ENCODE measurements at places on chromosomes 7 and 10. TPM values are rescaled to one million over a fixed set of nuclear protein-coding genes. Genes with fewer than 3 reads are reported as not detected.

DNA sequence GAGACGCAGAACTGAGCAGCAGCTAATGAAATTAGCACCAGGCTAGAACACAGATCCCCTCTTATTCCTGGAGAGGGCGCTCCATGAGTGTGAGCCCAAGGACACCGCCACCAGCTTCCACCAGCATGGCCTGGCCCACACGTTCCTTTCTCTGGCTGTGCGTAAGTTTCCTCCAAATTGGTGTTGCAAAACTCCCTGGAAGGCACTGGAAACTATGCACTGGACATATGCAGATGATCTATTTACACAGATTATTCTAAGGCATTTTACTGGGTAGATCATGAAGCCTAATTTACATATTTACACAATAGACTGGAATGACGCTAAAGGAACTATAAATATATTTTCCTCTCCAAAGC is 455.6 kb upstream of the FOXK1 start:
- ATAC-seq, result no peak

DNA sequence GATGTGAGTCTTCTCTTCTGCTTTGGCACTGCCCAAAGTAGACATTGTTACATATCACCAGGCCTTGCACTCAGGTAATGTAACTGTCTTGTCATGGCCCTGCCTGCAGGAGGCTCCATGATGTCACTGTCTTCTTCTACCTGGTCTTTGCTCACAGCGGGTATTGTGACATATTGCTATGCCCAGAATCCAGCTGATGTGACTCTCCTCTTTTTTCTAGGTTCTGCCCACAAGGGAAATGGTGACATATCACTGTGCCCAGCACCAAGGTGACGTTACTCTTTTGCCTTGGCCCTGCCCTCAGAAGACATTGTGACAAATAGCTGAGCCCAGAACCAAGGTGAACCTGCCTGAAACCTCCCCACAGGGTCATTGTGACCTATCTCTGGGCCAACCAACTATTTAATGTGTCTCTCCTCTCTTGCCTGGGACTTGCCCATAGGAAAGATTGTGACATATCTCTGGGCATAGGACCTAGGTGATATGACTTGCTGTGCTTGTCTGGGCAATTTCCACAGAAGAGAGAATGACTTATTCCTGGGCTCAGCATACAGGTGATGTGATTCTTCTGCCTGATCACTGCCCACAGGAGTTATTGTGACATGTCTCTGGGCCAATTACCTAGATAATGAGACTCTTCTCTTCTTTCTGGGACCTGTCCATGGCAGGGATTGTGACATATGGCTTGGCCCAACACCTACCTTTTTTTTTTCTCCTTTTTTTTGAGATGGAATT is 26.5 kb upstream of the ZNF107 start:
- ATAC-seq, result peak; percentile 62

DNA sequence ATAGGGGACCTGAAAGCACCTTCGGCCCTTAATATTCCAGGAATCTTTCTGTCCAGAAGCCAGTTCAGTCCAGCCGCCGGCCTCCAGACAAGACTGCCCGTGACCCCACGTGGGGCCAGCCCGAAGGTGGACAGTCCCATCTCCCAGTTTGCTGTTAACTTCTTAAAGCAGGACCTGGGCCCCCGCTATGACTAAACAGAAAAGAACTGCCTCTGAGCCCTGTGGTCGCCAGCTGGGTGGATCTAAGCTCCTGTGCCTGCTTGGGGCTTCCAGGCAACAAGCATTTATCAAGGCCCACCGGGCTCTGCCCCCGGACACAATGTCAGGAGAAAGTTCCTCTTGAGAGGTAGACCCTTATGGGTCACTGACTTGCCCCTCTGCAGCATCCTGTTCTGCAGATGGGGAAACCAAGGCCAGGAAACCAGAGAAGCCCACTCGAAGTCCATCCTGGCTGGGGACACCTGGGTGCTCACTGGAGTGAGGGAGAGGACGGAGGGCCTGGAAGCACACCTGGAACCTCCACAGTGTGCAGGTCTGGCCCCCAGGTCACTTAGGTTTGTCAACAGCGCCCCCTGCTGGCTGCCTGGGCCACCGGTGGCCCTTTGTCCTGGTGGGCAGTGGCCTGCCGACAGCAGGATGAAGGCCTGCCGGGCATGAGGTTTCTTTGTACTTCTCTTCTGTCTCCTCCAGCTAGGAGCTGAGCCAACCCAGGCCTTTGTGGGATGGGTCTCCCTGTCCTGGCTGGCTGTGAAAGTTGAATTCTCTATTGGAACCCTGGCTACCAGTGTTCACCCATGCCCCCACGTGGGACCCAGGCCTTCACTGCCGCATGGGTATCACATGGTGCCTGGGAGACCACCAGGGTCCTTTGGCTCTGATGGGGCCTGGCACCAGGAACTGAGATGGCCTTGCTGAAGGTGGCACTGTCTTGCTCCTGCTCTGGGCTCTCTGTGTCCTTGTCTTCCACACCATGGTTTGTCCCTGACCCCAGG is 128.0 kb downstream of the ZMIZ1 start:
- peak; percentile 33 for ATAC-seq

DNA sequence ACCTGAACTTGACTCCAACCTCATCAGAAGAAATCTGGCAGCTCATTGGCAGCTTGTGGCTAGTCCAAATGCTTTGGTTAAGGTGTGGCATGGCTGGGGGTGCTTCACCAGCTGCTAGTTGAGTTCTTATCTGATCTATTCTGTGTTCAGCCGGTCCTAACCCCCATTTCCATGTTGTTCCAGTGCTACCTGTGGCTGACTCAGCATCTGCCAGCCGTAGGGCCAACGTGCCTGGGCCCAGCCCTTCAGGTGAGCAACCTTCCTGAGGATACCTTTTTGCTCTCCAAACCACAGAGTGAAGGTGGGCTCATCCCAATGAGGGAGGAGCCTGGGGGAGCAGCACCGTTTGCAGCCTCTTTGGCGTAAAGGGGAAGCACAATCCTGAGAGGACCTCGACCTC is 46.8 kb upstream of the C10orf120 start:
- ATAC-seq, result no peak

DNA sequence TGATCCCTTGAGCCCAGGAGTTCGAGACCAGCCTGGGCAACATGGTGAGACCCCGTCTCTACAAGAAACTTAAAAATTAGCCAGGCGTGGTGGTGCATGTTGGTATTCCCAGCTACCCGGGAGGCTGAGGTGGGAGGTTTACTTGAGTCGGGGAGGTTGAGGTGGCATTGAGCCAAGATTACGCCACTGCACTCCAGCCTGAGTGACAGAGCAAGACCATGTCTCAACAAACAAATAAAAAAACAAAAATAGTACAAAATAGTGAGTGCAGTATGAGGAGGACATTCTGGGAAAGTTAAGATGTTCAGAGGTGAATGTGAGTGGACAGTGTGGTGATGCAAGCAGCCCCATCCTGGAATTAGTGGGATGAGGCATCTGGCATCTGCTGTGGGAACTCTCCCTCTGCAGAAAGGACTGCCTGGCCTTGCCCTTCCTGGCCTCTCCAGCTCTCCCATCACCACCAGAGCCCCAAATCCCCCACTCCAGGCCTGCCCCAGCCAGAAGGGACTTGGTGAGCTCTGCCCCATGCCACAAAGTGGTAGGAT is 96.6 kb upstream of the PARD3 start:
- ATAC-seq, result no peak

- no peak for ATAC-seq
These were observed 36.3 kb upstream of the ANTXRL start for GRCh38 chr10:46250481-46250880.

Gene ASZ1
- not detected for total RNA-seq

Gene SLC26A4
- 0.24 TPM for total RNA-seq
